ENCODE measurements at places on chromosomes 1 and 21.

DNA sequence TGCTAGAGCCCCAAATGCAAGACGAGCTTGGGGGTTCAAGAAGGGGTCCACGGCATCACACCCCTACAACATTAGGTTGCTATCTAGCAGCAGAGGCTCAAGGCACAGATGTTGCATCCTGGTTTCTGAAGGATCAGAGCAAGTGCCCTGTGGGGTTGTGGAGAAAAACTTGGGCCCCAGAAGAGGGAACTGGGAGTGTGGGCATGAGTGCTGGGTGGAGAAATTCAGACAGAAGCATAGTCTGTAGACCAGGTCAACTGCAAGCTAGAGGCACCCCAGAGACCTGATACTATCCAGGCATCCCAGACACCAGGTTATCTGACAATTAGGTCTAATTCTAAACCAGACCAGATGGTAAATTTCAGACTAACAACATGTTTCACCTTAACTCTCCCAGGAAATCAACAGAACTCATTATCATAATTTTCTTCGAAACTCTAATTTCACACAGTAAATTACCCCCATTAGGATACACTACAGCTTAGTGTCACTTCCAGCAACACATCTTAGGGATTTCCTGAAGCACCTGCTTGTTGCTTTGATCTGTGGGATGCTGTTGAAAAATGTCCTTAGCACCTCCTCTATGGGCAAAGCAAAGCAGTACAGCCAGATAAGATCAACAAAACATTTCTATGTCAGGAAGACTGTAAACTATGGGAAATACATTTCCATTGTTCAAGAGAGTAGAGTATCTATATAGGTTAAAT lies 179.3 kb downstream of the VAV3 start:
- DNase-seq, result no peak

DNA sequence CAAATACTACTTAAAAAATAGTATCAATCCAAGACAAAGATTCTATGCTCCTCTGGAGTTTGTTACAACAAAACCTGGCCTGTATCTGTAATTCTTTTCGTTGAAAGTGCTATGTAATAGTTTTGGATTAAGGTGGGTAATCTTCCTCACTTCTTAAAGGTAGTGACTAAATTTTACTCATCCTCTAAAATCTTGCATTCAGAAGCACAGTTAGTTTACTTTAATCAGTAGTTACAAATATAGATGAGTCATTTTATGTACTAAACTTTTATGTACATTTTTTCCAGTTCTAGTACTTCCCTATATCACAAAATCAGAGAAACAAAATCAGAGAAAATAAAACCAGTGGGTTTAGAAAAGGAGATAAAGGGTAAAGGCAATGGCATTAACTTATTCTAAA lies 51.3 kb downstream of the ZNHIT6 start:
- no peak for DNase-seq

- DNase-seq, result no peak
These were observed 35.4 kb downstream of the PKP1 start for GRCh38 chr1:201318504-201319340.

GRCh38 chr1:63557365-63557987 lies 34.2 kb downstream of the EFCAB7 start:
- DNase-seq, result no peak

DNA sequence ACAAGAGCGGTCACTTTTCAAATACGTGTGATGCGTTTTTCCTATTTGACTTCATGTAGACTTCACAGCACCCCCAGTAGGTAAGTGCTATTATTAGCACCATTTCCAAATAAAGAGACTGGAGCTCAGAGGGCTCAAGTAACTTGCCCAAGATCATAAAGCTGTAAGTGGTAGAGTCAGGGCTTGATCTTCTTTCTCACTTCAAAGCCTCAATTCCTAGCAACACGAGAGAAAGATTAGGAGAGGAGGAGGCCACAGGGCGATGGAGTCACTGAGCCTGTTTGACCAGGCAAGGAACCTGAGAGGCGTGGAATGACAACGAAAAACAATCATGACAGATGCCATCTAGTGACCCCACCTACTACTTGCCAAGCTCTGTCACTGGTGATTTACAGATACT lies 181.0 kb downstream of the FOXD2 start:
- DNase-seq, result no peak

DNA sequence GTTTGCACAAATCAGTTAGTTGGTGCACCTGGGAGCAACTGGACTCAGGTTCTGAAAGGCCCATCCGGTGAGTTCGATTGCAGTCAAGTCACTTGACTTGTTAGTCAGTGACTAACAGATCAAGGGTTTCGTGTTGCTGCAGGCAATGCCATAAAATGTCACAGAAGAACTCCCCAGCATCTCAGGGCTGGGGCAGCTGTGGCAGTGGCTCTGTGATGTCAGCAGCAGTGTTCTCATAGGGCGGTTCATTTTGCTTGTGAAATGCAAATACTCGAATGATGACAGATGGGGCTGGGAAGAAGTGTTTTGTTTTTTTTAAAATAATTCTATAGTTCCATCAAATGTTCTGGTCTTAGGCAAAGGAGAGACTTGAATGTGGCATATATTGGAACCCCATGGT lies 287.8 kb downstream of the LMX1A start:
- no peak for DNase-seq

GRCh38 chr1:94974824-94975223 lies 47.9 kb upstream of the CNN3 start:
- DNase-seq, result no peak

All from T follicular helper cell (primary cell).